ENCODE measurements at places on chromosomes 1 and 21.

- no peak for DNase-seq
These were observed 58.7 kb downstream of the KIF14 start for GRCh38 chr1:200561856-200562214.

DNA sequence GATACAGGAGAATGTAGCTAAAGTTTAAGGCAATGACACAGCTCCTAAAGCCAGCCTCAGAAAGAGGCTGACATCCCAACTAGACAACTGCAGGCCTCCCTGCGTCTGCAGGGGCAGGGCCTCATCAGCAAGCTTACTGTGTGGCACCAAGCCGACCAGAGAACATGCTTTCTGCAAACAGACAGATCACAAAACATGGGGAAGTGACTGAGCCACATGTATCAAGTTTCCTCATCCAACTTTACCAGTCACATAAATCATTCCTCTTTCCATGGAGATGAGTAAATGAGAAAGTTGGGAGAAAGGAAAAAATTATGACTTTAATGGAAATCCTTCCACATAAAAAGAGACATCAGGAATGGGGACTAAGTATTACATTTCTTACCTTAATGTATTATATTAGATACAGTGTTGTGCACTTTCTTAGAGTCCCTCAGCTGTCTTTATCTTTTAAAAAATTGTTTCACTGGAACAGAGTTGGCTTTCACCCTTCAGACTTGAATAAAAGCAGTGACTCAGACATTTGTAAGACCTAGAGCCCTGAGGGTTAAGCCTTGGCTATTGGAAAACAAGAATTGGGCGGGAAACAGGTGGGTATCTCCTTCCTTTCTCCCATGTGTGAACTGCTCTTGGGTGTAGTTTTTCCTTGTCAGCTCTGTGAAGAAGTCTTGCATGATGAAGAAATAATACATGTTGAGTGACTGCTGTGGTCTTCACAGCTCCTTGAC, 305.7 kb upstream of the SNX7 start:
- no peak for DNase-seq

DNA sequence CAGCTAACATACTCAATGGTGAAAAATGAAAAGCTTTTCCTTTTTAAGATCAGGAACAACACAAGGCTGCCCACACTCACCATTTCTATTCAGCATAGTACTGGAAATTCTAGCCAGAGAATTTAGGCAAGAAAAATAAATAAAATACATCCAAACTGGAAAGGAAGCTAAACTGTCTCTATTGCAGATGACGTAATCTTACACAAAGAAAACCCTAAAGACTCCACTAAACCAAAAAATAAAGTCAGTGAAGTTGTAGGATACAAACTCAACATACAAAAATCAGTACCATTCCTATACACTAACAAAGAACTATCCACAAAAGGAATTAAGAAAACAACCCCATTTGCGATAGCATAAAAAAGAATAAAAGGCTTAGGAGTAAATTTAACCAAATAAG, 181.2 kb downstream of the BRINP3 start:
- DNase-seq = no peak

DNA sequence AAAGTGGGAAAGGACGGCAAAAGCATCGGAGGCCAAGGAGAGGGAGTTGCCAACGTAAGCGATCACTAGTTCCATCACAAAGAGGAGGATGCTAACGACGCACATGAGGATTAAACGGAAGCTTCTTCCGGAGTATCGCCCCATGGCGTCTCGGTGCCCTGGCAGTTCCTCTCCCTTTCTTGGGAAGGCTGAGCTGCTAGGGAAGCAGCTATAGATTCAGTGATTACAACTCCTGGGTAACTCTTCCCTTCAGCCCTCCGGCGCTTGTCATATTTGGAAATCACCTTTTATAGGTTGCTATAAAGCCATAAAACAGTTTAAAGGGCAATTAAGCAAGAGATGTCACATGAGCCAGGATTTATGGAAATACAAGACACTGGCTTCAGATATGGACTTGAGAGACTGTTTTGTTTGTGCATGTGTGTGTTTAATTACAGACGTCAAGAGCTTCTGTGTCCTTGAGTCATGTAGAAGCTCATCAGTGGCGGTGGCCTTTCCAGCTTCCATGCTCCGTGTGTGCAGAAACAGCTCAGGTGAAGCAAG, 30.6 kb upstream of the SLC30A10 start:
- no peak for DNase-seq

DNA sequence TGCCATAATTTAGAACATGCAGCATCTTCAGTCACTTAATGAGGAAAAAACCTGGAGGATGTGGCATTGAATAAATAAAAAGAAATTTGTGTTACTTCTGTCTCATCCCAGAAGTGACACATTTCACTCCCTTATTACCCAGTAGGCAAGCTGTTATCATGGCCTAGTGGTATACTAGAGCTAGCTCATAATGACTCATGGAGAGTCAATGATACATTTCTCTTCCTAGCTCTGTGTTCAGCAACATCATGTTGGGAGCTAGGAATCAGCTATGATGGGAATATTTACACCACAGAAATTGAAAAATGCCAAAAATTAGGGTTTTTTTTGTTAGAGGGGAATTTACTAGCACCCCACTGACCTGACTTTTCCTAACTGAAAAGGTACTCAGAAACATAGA, 182.7 kb downstream of the HMCN1 start:
- no peak for DNase-seq

- no peak for DNase-seq
These were observed 11.8 kb downstream of the IER5 start for GRCh38 chr1:181100015-181100905.

GRCh38 chr1:155044812-155045657, 6.1 kb upstream of the ADAM15 start:
- peak; percentile 66 for DNase-seq

DNA sequence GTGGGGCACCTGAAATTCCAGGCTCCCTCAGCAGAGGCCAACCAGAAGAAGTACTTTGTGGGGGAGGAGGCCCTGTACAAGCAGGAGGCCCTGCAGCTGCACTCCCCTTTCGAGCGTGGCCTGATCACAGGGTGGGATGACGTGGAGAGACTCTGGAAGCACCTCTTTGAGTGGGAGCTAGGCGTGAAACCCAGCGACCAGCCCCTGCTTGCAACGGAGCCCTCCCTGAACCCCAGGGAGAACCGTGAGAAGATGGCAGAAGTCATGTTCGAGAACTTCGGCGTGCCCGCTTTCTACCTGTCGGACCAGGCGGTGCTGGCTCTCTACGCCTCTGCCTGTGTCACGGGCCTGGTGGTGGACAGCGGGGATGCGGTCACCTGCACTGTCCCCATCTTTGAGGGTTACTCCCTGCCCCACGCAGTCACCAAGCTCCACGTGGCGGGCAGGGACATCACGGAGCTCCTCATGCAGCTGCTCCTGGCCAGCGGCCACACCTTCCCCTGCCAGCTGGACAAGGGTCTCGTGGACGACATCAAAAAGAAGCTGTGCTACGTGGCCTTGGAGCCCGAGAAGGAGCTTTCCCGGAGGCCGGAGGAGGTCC, 634 bp downstream of the ACTRT2 start:
- DNase-seq = no peak

- no peak for DNase-seq
These were observed 28.9 kb downstream of the LEPR start for GRCh38 chr1:65449214-65449823.

DNA sequence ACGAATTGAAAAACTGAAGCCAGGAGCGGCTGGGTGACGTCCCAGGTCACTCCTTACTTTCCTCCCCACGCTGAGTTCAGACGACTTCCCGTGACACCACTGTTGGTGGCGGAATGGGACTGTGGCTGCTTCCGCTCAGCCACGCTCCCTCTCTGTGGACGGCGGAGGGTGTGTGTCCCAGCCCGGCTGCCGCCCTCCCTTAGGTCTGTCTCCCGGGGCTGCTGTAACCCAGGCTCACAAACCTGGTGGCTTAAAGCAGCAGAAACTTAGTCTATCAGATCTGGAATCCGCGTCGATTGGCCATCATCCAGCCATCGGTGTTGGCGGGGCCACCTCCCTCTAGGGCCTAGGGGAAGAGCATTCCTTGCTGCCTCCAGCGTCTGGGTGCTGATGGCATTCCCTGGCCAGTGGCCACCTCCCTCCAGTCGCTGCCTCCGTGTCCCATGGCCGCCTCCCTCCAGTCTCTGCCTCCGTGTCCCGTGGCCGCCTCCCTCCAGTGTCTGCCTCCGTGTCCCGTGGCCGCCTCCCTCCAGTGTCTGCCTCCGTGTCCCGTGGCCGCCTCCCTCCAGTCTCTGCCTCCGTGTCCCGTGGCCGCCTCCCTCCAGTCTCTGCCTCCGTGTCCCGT, 17.5 kb downstream of the TRPM2 start:
- DNase-seq = no peak

GRCh38 chr1:41792485-41792770, 126.3 kb downstream of the HIVEP3 start:
- no peak for DNase-seq

DNA sequence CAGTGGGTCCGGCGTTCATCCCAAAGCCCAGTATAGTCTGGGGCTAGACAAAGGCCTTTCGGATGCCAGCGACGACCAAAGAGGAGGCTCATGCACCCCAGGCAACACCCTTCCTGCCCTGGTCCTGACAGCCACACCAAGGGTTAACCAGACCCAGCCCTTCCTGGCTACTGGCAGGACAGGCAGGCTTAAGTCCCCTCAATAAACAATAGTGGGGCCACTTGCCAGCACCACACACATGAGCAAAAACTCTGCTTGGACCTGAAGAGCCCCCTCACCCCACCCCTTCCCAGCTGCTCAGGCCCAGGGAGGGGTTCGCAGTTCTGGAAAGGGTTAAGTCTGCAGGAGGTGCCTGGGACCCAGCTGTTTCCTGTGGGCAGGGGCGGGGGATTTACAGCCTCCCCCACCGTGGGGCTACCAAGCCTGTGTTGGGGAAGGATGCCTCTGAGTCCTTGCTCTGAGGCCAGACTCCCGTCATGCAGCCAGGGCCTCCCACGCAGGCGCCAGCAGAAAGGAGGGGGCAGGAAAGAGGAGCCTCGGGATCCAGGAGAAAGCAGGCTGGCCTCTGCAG, 18.2 kb downstream of the PHLDA3 start:
- peak; percentile 56 for DNase-seq

DNA sequence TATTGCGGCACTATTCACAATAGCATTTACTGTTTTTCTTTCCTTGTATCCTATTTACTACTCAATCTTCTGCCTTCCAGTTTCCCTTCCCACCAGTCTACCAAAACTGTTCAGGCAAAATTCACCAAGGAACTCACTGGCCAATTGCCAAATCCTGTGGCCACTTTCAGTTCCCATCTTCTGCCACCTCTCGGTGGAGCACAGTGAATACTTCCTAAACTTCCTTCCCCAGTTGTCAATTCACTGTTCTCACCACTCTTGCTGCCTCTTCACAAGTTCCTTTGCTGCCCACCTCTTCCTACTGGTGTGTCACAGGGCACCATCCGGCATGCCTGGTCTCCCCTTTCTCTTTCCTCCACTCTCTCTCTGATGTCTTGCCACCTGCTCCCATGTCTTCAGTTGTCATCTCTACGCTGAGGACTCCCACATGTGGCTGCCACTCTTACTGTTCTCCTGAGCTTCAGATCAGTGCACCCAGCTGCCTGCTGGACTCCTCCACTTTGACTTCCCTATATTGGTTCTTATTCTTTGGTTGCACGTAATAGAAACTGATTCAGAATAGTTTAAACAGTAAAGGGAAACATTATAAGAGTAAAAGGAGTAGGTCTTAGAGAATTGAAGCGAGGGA, 114.4 kb downstream of the PIK3R3 start:
- DNase-seq = no peak

DNA sequence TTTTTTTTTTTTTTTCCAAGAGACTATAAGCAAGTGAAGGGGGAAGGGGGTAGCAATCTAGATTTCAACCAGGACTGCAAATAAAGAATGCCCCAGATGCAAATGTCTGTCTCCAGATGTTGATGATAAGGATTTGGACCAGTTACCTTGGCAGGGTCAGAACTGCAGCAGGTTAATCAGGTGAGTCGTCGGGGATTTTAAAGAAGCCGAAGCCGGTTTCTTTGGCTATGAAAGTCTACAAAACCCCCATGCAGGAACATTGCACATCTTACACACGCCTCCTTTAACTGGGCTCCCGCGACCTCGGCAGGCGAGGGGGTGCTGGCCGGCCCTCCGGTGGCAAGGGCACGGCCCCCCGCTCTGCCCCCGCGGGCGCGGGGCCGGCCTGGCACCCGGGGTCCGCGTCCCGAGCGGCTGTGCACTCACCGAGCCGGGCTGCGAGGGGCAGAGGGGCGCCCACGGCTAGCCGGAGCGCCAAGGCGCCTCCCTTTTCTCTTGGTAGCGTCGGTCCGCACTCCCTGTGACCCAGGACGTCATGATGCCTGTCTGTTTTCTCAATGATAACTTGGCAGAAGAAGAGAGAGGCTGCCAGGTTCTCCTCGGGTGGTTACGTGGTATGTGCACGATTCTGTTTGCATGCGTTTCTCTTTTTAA, 366.3 kb upstream of the ESRRG start:
- no peak for DNase-seq

GRCh38 chr1:118944133-118944532, 44.0 kb downstream of the TBX15 start:
- DNase-seq = no peak

DNA sequence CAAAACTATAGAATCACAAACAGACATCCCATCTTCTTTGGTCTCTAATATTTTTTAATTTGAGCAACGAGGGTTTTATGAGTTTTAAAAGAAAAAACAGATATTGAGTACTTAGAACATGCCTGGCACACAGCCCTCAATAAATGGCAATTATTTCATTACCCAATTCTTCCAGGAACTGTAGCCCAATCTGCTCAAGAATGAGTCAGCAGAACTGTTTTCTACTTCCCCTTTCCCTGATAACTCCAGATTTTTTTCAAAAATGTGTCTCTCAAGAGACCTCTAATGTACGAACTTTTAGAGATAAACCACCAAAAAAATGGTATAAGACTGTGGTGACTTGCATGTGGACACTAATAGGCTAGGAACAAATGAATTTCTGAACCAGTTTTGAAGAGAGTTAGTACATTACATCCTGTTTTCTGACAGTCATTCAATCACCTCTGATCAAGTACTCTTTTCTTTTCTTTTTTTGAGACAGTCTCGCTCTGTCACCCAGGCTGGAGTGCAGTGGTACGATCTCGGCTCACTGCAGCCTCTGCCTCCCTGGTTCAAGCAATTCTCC, 11.5 kb downstream of the ABL2 start:
- DNase-seq = peak; percentile 52

- no peak for DNase-seq
These were observed 602 bp upstream of the MED18 start for GRCh38 chr1:28328228-28328648.

DNA sequence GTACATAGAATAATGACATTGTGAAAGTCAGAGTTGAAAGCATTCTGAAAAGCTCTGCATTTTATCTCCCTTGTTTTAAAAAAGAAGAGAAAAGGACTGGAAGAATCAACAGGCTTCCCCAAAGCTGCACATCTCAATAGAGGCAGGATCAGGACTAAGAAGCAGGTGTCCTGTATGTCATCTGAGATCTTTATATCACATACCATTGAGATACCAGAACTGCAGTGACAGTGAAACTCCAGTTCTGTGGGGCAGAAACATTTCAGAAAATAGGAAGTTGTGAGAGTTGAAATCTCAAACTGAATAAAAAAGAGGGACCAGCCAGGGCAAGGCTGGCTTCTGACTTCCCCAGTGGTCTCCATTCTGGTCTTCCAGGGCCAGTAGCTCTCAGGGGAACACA, 33.0 kb upstream of the SH2D1B start:
- DNase-seq = no peak

GRCh38 chr1:161082996-161083747, 6.2 kb downstream of the NECTIN4 start:
- no peak for DNase-seq

GRCh38 chr1:35554266-35555211, 2.7 kb downstream of the KIAA0319L start:
- no peak for DNase-seq

- DNase-seq = no peak
These were observed 15.1 kb downstream of the RNF223 start for GRCh38 chr1:1058921-1059493.

- DNase-seq = no peak
These were observed 186.4 kb upstream of the PTGFR start for GRCh38 chr1:78304341-78304740.

Data from CMK (cell line).